ENCODE measurements at places on chromosomes 16 and 17. TPM values are rescaled to one million over a fixed set of nuclear protein-coding genes. Genes with fewer than 3 reads are reported as not detected.

AIPL1 gene
- polyA plus RNA-seq = not detected

RNF227 gene
- 4.4 TPM for polyA plus RNA-seq

DNA sequence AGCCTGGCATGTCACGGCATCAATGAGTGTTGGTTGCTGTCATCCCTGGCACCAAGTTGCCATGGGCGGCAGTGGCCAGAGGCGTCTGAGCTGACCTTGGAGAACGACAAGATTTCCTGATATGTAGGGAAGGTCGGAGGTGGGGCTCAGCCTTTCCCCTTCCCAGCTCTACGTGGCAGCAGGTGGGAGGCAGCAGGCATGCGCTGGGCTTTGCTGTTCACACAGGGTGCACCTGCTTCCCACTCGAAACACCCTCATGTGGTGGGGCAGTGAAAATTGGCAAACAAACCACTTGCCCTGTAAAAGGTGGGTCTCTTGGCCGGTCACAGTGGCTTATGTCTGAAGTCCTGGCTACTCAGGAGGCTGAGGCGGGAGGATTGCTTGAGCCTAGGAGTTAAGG is 12.3 kb upstream of the TFAP4 start:
- DNase-seq = no peak

- no peak for DNase-seq
These were observed 21.8 kb downstream of the NARF start for GRCh38 chr17:82480318-82480717.

SDR42E2 gene
- polyA plus RNA-seq = 0.22 TPM
